ENCODE measurements at places on chromosomes 11 and 22.

- no peak for DNase-seq
These were observed 25.7 kb downstream of the TUB start for GRCh38 chr11:8106679-8107078.

DNA sequence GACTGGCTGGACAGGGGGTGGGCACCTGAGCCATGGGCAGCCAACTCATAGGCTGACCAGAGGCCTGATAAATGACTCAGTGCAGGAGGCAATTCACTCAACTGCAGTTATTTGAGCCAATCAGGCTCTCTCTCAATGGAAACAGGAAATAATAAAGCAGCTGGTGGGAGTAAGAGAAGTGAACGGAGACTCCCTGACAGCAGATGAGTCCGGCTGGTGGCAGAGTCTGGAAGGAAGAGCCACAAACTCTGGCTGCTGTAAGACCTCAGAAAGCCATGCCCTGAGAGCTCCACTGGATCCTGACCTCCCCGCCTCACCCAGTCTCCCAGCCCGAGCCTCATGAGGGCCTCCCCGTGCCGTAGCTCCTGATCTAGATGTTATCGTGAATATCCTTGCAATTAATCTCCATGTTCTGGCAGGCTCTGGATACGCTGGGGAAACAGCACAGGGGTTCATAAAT is 69.8 kb downstream of the TRIM29 start:
- no peak for DNase-seq

DNA sequence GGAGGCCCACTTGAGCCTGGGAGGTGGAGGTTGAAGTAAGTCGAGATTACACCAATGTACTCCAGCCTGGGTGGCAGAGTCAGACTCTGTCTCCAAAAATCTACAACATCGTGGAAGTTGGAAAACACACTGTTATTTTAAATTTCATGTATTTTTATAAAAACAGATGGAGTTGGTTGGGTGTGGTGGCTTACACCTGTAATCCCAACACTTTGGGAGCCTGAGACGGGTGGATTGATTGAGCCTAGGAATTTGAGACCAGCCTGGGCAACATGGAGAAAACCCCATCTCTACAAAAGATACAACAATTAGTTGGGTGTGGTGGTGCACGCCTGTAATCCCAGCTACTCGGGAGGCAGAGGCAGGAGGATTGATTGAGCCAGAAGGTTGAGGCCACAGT is 52.0 kb upstream of the CLTCL1 start:
- no peak for DNase-seq

- no peak for DNase-seq
These were observed 173.2 kb downstream of the LARGE1 start for GRCh38 chr22:33747029-33747428.

DNA sequence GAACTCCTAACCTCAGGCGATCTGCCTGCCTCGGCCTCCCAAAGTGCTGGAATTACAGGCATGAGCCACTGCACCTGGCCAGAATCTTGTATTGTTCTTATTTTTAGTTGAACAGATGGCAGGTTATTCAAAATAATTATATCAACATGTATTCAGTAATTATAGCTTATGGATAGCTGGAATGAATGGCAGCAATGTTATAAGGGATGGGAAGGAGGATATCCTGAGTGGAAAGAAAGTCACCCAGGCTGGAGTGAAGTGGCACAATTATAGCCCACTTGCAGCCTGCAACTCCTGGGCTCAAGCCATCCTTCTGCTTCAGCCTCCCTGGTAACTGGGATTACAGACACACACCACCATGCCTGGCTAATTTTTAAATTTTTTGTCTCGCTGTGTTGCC is 88.1 kb downstream of the MED15 start:
- DNase-seq = no peak

Data from anterior cingulate cortex (tissue), 58 donors.